ENCODE measurements at places on chromosomes 7 and 10. TPM values are rescaled to one million over a fixed set of nuclear protein-coding genes. Genes with fewer than 3 reads are reported as not detected.

The ABCB4 gene
- total RNA-seq, result not detected

DNA sequence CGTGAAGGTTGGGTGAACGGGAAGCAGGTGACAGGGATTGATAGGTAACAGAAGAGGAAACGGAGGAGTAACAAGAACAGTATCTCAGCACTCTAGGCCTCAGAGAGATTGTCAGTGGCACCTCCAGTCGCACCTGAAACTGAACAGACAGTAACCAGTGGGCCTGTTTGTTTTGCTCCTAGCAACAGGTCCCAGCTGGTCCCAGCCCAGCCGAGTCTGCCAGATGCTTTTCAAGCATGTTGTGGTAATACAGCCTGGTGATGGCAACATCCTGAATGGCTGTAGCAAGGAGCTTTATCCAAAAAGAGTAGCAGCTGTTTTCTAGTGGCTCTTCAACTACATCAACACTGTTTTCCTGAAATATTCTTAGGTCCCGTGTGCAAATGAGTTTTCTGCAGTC, 4.7 kb downstream of the CACNB2 start:
- peaks cover 19% of the 10 kb centered on the region for H3K27me3 ChIP-seq
- no peak overlapping the region for H3K27ac ChIP-seq
- no peaks in the 10 kb centered on the region for H3K4me1 ChIP-seq
- H3K36me3 ChIP-seq, result no peaks in the 10 kb centered on the region

DNA sequence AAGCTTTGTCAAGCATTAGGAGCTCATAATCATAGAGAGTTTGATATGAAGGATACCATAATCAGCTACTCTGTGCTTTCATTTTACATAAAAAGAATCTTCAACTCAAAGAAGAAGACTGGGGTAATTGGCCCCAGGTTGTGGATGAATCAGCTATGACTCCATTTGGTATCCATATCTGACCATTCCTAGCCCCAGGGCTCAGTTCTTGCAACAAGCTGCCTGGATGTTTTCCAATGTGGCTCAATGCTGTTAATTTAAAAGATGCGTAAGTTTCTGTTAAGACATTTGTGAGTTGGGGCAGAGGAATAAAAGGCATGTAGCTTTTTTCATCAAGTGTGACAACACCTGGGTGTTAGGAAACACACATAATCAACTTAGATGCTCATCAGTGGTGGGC, 951.1 kb downstream of the NRG3 start:
- H3K27ac ChIP-seq, result no peak overlapping the region
- H3K36me3 ChIP-seq, result no peaks in the 10 kb centered on the region
- no peaks in the 10 kb centered on the region for H3K27me3 ChIP-seq
- H3K4me3 ChIP-seq, result no peak overlapping the region
- no peak for DNase-seq

GRCh38 chr10:14163377-14164086, 167.2 kb downstream of the FRMD4A start:
- H3K4me3 ChIP-seq, result no peak overlapping the region
- no peak for DNase-seq
- no peaks in the 10 kb centered on the region for H3K4me1 ChIP-seq
- no peaks in the 10 kb centered on the region for H3K36me3 ChIP-seq
- peaks cover 25% of the 10 kb centered on the region for H3K27me3 ChIP-seq

The ELN gene
- total RNA-seq, result not detected

DNA sequence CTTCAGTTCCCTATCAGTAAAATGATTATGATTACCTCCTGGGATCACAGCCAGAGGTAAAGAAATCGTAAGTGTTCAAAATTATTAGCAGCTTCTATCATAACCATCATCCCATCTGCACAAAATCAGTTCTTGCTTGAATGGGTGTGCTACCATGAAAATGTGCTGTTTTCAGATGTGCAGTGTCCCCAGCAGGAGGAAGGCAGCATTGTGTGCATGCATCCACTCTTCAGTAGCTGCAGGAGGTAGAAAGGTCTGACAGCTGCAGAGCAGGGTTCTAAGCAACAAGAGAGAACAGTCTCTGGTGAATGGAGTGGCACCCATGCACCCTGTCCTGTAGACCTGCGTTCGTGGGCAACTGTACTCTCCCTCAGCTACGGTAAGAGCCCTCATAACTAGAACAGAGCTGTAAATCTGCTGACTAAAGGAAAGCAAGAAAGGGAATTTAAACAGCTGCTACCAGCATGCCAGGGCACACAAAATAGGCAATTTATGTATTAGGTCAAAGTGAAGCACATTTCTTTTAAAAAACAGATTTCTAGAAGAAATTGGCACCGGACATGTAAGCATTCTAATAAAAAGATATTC, 21.2 kb downstream of the VSTM2A start:
- H3K4me1 ChIP-seq, result no peaks in the 10 kb centered on the region
- no peak overlapping the region for H3K27ac ChIP-seq
- H3K27me3 ChIP-seq, result no peaks in the 10 kb centered on the region
- no peak for DNase-seq
- no peaks in the 10 kb centered on the region for H3K36me3 ChIP-seq

The GARIN1A gene
- 0.26 TPM for total RNA-seq

DNA sequence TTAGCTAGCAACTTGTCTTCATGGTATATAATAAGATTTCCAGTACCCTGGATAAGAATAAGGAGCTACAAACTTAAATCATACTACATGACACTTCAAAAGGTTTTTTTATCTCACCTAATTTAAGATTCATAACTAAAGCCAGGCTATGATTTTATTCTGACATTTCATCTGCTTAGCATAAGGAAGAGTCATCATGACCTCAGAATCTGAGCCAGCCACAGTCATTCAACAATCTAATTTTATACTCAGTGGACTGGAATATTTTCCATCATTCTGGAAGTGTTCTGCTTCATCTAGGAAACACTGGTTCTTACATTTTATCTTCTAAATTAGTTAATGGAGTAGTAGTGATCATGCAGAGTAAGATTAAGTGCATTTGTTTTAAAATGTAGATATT, 102.1 kb upstream of the KCND2 start:
- H3K27ac ChIP-seq, result no peak overlapping the region
- no peak overlapping the region for H3K4me3 ChIP-seq
- no peaks in the 10 kb centered on the region for H3K36me3 ChIP-seq
- DNase-seq, result no peak
- H3K4me1 ChIP-seq, result no peaks in the 10 kb centered on the region
- H3K27me3 ChIP-seq, result no peaks in the 10 kb centered on the region

- no peak overlapping the region for H3K4me3 ChIP-seq
- H3K27me3 ChIP-seq, result no peaks in the 10 kb centered on the region
- H3K4me1 ChIP-seq, result peaks cover 25% of the 10 kb centered on the region
Observed at GRCh38 chr10:131936294-131936693, 35.5 kb downstream of the PPP2R2D start.

GRCh38 chr7:12518920-12519681, 51.4 kb upstream of the SCIN start:
- no peaks in the 10 kb centered on the region for H3K36me3 ChIP-seq
- H3K27ac ChIP-seq, result no peak overlapping the region
- DNase-seq, result no peak
- no peak overlapping the region for H3K4me3 ChIP-seq
- peaks cover 17% of the 10 kb centered on the region for H3K27me3 ChIP-seq
